ENCODE measurements at places on chromosomes 13 and 19.

DNA sequence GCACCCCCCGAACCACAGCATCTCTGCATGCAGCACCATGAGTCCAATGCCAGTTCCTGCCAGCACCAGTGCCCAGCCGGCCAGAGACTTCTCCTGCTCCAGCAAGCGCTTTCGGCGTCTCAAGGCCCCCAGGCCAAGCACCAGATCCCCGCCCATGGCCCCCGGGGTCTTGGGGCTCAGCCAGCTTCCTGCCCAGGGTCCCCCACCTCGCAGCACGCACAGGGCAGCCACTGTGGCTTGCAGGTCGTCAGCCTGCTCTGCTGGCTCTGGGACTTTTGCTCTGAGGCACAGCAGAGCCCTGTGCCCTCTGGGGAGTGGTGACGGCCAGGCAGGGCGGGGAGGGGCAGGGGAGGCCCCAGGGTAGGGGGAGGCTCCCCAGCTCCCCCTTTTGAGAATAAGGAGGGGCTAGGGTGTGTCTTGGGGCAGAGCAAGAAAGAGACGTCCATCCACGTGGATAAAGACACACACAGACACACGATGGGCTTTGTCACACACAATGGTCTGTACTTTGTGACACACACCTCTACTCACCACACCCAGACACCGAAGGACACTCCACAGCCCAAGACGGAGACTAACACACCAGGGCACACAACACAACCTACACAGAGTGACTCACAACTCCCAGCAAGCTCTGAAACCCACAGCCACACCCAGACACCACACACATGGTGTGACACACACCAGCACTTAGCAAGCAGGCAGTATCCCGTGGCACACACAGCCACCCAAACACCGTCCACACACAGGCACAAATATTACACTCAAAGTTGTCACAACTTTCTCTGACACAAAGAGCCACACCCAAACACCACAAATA, at the start of gene KCNN4:
TSS of gene KCNN4 (minus strand) at position 268 of the 820 bp plus-strand sequence. CDS start at position 156, 112 bp downstream.
- peak; percentile 19 for DNase-seq

DNA sequence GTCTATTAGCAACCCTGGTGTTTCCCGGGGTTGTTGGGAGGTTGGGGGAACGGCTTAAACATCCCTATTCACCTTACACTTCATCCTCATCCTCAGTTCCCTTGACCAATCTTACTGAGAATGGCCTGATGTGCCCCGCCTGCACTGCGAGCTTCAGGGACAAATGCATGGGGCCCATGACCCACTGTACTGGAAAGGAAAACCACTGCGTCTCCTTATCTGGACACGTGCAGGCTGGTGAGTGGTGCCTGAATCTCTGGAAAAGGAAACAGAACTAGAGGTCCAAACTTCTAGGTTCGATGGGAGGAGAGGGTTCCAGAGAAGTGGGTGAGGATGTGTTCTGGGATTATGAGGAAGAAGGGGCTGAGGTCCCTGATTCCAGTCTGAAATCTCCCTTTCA, 5.9 kb downstream of the PINLYP start:
- DNase-seq: no peak

- DNase-seq: peak; percentile 34
These were observed 28.5 kb downstream of the VAV1 start for GRCh38 chr19:6800991-6801484.

- peak; percentile 99 for DNase-seq
These were observed at the start of gene LENG9 for GRCh38 chr19:54463531-54464043. Gene LENG9, minus strand, starts transcription at chr19:54463778. Its CDS starts 252 bp downstream, at chr19:54463526.

DNA sequence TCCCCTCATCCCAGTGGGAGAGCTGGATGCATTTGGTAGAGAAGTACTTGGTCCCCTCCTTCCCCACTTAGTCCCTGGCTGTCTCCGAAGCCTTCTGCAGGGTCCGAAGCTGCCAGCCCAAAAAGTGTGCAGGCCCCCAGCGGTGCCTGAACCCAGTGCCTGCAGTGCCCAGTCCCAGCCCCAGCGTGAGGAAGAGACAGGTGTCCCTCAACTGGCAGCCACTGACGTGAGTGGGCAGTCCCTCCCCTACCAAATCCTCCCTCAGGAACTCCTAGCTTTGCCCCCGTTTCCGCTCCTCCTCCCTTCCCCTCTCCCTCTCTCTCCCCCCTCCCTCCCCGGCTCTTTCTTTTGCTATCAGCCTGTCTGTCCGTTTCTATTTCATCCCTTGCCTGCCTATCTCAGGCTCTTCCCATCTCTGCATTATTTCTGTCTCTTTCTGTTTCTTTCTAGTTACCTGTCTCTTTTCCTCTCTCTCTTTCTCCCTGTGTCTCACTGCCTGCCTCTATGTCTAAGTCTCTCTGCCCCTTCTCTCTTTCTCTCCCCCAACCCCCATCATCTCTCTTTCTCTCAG, 1.8 kb upstream of the LTBP4 start:
- no peak for DNase-seq
